Stimulated activated CD4-positive, alpha-beta T cell treated with anti-CD3 and anti-CD28 coated beads, Interleukin-15, amount 100 ng/mL, for 1 hour (primary cell): ENCODE measurements at places on chromosomes 1 and 21.

- DNase-seq = no peak
These were observed 280.1 kb upstream of the C1orf174 start for GRCh38 chr1:4179914-4180735.

DNA sequence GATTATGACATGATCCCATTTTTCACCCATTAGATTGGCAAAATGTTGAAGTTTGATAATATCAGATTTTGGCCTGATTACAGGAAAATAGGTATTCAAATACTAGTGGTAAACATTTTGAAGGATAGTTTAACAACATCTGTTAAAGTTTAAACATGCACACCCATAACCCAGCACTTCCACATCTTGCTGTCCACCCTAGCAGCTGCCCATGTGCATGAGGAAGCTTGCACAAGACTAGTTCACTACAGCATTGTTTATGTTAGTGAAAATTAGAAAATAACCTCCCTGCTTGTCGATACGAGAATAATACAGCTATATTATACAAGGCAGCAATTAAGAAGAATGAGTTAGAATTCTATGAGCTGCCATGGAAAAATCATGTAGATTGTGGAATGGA, 127.6 kb downstream of the C1orf21 start:
- no peak for DNase-seq

GRCh38 chr1:151457911-151458801, 1.1 kb downstream of the POGZ start:
- DNase-seq = peak; percentile 53

GRCh38 chr1:225652729-225653462, at the start of gene ENAH:
Gene ENAH, minus strand, starts transcription at chr1:225653123. Its CDS starts 433 bp downstream, at chr1:225652690.
- peak; percentile 36 for DNase-seq

GRCh38 chr1:18015719-18016118, 91.9 kb upstream of the IGSF21 start:
- DNase-seq = no peak

DNA sequence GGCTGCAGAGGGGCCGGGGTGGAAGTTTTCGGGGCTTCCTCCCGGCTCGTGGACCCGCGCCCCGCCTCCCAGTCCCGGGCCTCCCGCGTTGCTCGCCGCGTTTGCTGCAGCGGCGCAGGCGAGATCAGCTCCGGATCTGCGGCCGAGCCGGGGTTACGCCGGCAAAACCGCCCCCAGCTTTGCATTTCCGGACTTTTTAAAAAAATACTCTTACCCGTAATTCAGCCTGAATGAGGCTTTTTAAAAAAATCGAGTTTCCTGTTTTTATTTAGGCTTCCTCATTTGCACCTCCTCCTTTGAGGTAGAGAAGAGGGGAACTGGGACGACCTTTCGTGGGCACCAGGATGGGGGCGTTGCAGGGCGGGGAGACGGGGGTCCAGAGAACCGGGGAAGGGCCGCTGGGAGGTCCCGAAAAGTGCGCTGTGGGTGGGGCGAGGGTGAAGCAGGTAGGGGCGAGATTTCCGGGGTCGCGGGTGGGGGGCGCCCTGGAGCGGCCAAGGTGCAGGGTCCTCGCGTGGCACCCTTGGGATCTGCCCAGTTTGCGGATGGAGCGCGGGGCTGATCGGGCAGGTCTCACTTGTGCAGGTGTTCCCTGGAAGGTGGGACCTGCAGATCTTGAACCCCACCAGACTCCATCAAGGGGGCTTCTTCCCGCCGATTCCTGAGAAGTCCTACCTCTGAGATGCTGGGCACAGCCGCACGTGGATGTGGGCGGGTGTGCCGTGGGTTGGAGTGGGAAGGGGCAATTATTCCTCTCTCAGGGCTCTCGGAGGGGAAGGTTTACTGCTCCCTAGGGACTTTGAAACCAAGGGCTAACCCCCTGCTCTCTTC, 1.1 kb downstream of the PIK3CD start:
- peak; percentile 47 for DNase-seq

- DNase-seq = no peak
These were observed 450.2 kb downstream of the LMO4 start for GRCh38 chr1:87778896-87779295.

GRCh38 chr21:42117229-42117966, 46.3 kb downstream of the UMODL1 start:
- peak; percentile 65 for DNase-seq

GRCh38 chr1:240582953-240583352, 29.0 kb downstream of the GREM2 start:
- no peak for DNase-seq

DNA sequence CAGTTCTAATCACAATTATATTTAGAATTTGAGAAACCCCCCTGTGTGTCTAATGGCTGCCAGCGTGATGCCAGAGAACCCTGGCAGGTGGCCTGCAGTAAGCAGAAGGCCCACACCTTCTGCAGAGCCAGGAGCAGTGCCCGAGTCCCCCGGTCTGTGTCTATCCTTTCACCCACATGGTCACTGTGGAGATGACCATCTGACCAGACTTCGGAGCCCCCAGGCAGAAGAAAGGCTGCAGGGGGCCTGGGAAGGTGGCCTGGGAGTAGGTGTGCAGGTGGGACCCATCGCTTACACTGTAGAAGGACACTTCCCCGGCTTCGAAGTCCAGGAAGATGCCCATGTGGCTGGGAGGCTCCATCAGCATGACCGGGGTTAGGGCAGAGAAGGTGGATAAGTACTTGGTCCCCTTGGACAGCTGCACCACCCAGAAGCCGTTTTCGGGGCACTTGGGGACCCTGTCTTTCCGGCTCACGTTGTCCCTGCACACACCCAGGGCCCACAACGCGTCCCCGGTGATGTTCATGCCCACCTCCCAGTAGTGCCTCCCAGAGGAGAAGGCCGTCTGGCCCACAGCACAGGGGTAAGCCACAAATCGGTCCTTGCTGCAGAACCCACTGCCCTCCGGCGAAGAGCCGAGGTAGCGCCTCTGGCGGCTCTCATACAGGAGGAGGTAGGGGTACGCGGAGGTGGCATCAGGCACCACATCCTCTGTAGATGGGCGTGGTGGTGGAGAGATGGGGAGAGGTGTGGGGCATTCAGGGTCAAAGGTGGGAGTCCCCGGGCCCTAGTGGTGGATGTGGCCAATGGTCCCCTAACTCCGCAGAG, 1.6 kb upstream of the TRIM11 start:
- no peak for DNase-seq

- no peak for DNase-seq
These were observed 88.0 kb upstream of the SLFNL1 start for GRCh38 chr1:41109310-41110197.

- no peak for DNase-seq
These were observed 13.2 kb upstream of the PRMT2 start for GRCh38 chr21:46622226-46622625.

GRCh38 chr1:175341631-175342429, 149.3 kb upstream of the KIAA0040 start:
- DNase-seq = no peak

- no peak for DNase-seq
These were observed 7.6 kb upstream of the CPT2 start for GRCh38 chr1:53189061-53189460.

- DNase-seq = no peak
These were observed 817.9 kb upstream of the NEGR1 start for GRCh38 chr1:73100216-73100615.

- no peak for DNase-seq
These were observed 67.9 kb upstream of the APOBEC4 start for GRCh38 chr1:183721041-183721440.

- no peak for DNase-seq
These were observed 422 bp upstream of the RSBN1 start for GRCh38 chr1:113812661-113813135.

- DNase-seq = no peak
These were observed 206.8 kb downstream of the ST6GALNAC3 start for GRCh38 chr1:76281306-76281705.

- DNase-seq = no peak
These were observed 10.7 kb downstream of the RAB29 start for GRCh38 chr1:205764578-205764977.

DNA sequence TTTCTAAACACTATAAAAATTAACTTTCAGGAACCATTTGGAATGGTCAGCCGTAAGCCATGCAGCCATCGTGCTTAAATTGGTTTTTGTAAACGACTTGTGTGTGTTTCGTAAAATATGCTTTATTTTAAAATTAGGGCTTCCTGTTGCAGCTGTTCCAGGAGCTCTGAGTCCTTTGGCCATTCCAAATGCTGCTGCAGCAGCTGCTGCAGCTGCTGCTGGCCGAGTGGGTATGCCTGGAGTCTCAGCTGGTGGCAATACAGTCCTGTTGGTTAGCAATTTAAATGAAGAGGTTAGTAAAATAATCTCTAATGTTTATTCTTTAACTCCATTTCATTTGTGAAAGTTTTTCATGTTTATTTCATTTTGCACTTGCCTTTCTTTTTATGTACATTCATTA, 83.1 kb downstream of the PTBP2 start:
- DNase-seq = no peak

DNA sequence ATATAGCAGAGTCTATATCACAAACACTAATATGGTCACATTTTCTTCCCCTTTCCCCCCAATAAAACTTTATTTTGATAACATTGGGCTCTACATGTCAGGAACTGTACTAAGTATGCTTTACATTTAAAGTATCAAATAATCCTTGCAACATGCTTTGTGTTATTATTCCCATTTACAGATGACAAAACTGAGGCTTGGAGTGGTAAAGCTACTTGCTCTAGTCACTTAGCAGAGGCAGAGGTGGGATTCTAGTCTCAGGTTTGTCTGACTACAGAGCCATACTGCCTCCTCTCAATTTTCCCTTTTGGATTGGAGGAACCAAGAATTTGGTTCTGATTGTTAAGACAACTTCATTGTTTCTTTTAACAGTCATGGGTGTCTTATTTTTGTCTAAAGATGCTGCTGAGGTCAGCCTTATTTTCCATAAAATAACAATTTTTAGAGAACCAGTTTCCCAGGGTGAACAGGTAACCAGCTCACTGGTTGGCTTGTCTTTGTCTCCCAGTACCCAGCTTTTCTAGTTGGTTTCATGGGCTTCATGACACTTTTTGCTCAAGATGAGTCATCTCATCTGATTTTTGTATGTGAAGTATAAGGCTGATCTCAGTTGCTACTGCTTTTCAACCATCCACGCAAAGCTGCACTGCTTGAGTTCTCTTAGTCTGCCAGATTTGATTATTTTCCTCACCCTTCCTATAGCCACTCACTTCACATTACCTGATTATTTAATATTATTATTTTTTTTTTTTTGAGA, 81.0 kb upstream of the ARID1A start:
- DNase-seq = no peak

- DNase-seq = no peak
These were observed 572.0 kb downstream of the PTPRU start for GRCh38 chr1:29808141-29808995.

DNA sequence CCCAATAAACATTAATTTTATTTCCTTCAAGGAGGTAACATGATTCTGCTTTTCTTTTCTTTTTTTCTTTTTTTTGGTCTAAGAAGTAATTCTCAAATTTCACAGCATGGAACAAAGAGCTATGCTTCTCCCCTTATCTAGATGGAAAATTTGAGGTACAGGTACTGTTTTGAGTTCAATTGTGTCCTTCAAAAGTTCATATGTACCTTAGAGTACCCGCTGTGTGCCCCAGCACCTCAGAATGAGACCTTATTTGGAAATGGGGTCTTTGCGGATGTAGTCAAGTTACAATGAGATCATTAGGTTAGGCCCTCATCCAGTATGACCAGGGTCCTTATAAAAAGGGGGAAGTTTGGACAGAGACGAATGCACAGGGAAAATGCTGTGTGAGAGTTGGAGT, 22.0 kb downstream of the ELAPOR1 start:
- DNase-seq = no peak

DNA sequence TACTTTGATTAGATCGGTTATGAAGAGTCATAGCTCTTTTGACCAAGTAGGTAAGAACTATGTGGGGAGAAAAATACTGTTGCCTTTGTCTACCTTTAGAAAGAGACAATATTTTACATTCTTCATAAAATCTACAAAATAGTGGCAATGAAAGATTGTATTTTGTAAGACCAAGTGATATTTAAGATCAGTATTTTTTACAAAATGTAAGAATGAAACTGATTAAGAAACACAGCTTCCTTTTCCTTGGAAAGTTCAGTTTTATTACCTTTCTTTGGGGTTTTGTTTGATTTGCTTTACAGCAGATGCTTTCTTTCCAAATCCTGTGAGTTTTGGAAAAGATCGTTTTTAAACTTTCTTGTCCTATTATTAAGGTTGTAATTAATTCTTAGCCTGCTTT, 69.8 kb downstream of the SLC35A3 start:
- no peak for DNase-seq

DNA sequence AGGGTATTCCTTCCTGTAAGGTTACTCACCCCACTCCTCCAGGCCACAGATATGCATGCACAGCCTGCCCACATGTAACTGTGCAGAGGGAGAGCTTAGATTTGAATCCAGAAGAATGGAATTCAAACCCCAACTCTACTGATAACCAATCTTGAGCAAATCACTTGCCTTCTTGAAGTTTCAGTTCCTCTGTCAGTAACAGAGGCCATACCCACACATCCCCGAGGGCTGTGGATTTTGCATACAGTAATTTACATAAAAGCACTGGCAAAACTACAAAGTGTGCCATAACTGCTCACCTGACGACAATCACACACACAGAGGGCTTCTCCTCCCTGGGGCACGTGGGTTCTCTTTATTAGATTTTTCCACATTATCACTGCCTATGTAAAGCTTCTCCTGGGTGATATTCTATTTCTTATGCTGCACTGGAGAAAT, 18.6 kb downstream of the CD247 start:
- DNase-seq = no peak

- no peak for DNase-seq
These were observed 67.3 kb downstream of the GADD45A start for GRCh38 chr1:67752306-67752705.

DNA sequence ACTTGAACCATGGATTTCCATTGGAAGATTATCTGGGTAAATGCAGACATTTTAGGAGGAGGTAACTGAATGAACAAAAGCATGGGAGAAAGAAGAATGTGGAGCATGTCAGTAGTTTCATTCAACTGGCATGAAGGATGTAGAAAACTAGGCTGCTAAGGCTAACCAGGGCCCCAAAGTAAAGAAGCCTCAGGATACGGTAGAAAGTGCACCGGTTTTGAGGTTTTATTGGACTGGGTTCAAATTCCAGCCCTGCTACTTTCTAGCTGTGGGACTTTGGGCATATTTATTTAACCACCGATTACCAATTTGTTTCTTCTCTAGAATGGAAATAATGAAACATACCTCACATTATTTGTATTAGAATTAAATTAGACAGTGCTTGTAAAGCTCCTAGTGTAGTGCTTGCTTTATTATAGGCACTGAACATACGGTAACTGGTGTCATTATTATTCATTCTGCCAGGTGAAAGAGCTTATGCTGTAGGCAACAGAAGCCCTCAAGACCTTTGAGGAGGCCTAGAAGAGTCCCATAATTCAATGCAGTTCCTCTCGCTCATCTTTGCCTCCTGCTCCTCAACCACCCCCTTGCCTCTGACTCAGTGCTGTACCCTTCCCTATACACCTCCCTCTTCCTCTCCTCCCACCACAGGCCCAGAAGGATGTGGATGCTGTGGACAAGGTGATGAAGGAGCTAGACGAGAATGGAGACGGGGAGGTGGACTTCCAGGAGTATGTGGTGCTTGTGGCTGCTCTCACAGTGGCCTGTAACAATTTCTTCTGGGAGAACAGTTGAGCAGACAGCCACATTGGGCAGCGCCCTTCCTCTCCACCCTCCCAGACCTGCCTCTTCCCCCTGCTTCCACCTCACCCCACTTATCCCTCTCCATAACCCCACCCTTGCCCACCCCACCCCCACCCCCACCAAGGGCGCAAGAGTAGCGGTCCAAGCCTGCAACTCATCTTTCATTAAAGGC, 2.5 kb upstream of the CHTOP start:
- DNase-seq = no peak
